ENCODE measurements at places on chromosomes 5 and 9.

DNA sequence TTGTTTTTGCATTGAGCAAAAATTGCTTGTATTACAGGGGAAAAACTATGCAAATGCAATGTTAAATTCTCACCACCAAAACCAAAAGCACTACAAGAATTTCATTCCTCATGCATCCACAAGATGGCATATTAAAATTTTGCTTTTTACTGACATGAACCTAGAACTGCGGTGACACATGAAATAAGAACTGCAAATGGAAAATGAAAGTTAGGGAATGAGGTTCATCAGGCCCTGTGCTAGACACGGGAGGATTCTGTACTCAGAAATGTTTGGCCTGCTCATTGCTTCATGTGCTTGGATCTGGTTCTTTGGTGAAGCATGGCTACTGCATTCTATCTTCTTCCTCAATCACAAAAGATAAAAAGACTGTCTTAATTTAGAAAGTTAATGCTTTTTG, 9.1 kb upstream of the RFK start:
- DNase-seq: peak; percentile 85

GRCh38 chr5:176658007-176658599, 10.8 kb downstream of the TSPAN17 start:
- peak; percentile 73 for DNase-seq

DNA sequence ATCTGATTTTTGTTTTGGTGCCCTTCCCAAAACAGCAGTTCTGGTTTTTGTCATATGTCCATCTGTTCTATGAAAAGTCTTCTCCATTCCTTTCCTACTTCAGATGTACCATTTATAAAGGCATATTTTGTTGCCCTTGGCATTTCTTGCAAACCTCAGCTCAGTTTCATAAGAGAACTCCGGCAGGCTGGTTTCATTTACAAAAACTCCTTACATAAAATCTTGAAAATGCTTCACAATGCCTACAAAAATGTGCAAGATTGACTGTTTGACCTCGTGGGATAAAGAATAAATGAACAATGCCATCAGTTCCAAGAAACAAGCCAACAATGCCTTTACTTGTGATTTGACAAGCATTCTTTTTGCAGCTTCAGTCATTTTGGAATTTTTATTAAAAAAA, 39.1 kb upstream of the CTNNAL1 start:
- no peak for DNase-seq

GRCh38 chr5:127602481-127602880, 46.4 kb upstream of the CTXN3 start:
- no peak for DNase-seq

DNA sequence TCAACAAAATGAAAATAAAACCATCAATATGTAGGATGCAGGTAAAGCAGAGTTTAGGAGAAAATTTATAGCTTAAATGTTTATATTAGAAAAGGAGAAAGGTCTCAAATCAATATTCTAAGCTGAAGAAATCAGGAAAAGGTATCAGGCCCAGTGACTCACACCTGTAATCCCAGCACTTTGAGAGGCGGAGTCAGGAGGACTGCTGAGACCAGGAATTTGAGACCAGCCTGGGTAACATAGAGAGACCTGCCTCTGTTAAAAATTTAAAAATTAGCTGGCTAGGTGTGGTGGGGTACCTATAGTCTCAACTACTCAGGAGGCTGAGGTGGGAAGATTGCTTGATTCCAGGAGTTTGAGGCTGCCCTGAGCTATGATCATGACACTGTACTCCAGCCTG, 32.2 kb downstream of the CCDC69 start:
- no peak for DNase-seq

GRCh38 chr9:134061019-134061687, 6.7 kb downstream of the BRD3 start:
- DNase-seq: no peak

DNA sequence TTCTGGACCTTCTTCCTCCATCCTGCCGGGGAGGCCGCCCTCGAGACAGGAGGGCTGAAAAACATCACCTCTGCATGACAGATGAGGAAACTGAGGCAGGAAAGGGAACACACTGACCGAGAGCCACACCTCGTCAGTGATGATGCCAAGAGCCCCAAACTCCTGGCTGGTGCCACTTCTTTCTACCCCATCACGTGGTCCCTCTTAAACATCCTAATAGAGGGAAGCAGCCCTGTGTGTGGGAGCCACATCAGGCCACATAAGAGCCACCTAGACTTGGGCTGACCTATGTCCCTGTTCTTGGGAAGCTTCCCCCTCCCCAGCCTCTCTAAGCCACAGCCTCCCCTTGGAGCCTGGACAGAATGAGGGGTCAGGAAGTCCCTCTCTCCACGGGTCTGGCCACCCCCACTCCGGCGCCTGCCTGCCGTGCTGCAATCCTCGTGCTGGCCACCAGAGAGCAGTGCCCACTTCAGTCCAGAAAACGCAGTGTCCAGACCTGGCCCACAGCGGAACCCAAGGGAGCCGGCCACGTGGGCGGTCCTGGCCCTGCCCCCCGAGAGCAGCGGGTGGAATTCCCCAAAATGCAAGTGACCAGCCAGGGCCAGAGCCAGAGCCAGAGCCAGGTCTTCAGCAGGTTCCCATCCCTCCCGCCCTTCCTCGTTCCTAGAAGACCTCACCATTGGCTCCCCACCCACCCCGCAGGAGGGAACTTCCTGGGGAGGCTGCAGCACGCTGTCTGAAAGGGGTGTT, 54.7 kb upstream of the SARDH start:
- peak; percentile 68 for DNase-seq

DNA sequence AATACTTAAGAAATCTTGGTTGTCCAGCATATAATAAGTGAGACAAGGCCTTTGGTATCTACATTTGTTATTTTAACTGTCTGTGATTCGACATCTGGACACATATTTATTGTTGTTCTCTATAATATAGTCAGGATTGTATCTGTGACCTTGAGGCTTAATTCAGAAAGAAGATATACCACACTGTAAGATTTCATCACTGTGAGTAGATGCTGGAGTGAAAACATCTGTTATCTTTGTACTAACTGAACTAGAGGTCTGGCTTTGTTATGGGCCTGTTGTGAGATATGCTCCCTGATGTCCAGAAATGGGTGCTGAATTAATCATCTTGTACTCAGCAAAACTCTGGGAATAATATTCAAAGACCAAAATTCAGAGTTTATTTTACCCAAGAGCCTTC, 148.5 kb downstream of the ISOC1 start:
- peak; percentile 94 for DNase-seq

GRCh38 chr9:136795000-136795348, 1.2 kb upstream of the CCDC183 start:
- DNase-seq: no peak

DNA sequence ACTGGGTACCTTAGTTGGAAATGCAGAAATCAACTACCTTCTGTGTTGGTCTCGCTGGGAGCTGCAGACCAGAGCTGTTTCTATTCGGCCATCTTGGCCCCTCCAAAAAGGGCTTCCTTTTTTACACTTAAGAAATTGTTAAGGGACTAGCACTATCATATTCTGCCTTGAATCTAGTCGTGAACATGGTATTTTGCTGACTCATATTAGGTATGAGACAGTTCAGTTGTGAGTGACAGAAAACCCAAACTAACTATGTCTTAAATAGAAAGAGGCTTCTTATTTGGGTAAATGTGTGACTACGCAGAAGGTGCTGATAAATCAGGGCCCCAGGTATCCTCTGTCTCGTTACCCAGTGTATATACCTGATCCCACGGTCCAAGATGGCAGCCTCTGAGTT, 298.2 kb downstream of the EDIL3 start:
- DNase-seq: peak; percentile 7

DNA sequence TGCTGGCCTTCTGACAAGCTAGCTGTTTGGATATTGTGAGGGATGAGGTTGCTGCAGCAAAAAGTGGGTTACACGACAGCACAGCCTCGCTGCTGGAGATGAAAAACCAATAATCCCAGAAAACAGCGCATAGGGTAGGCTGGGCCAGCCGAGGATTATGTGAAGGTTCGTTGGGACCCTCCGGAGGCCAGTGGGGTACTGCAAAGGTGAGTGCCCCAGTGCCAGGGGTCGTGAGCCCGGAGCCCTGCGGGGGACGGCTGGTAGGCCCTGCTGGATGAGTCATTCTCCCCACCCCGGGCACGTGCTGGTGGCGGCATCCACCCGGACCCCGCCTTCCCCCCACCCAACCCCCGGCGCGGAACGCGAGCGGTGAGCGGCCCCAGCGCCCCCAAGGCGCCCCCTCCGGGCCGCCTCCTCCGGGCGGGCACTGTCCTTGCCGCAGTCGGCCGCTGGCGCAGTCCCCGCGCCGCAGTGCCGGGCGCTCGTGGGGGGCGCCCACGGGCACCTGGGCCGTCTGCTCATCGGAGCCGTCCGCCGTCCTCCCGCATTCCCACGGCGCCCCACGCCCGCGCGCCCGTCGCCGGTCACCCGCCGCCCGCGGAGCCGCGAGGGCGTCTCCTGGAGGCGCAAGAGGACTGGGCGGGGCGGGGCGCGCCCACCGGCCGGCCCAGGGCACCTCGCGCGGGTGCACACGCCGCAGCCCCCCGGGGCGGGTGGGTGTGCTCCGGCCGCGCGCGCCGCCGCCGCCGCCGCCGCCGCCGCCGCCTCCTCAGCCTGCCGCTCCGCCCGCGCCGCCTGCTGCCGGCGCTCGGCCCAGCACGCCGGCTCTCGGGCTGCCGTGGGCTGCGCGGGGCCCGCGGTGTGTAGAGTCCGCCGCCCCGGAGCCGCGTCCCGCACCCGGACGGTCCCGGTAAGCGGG, at the start of gene PHF24:
Gene PHF24, plus strand, starts transcription at position 794 of the 919 bp plus-strand sequence. CDS start 13,014 bp downstream, outside the sequence.
- no peak for DNase-seq

DNA sequence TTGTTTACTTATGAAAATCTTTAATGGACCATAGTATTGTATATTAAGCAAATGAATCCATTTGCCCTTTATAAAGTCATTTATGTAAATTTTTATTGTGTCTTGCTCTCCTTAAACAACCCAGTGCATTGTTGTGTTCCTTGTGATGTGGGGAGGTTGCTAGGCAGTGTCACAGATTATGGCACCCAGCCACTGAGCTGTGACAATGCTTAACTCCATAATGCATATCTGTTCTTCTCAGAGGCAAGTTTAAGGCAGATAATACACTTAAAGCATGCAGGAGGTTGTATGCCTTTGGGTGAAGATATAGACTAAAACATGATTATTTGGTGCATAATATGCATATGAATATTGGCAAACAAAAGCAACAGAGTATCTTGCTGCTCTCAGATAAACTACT, 269.6 kb upstream of the RIOK2 start:
- DNase-seq: no peak

GRCh38 chr5:178483620-178484019, 106.6 kb downstream of the COL23A1 start:
- DNase-seq: no peak

GRCh38 chr5:83972236-83972635, 251.6 kb upstream of the HAPLN1 start:
- peak; percentile 12 for DNase-seq

DNA sequence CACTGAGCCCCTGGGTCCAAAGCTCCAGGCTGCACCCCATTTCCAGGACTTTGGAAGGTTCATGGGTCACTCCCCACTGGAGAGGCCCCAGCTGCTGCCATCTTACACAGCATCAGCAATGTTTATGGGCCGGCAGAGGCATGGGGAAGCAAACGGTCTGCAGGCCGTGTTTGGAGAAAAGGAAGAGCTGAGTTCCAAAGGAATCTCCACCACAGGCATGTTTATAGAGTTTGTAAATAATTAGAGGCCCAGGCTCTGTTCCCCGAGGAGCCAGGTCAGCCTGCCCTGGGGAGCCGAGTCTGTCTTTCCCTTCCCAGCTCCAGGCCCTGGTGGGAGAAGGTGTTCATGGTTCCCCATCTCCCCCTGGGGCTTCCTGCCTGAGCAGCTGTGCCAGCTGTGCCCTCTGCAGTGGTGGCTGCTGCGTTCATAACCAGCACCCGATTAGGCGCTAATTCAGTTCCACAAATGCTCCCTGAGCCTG, 64.8 kb downstream of the COL27A1 start:
- no peak for DNase-seq

- no peak for DNase-seq
Observed at GRCh38 chr5:73365990-73366667, 82.4 kb downstream of the FOXD1 start.

GRCh38 chr9:108062680-108063079, 573.1 kb upstream of the KLF4 start:
- no peak for DNase-seq

DNA sequence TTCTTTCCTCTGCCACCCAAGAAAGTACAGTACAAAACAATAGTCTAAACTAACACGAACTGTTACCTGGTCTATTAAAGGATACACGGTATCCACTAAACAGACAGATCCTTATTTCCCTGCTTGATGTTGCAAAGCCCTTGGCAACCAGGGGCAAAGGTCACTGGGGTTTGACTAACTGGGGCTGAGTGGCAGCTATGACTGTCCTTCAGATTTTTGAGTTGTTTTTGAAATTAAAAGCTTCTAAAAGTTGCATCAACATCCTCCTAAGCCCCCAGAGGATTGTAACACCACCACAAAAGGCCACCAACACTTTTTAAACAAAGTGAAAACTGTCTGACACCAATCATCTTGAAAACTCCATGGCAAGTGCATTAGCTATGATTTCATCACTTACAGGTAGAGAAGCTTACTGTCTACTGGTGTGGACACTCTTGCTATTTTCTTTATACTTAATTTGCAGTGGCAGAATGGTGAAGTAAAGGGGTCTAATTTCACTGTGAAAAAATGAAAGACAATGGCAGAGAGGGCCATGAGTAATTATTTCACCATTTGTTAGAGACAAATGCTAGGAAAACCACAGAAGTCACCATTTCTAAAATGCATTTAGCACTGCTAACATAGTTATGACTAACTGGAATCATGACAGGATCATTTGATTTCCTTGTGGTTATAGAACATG, 292.4 kb downstream of the EFNA5 start:
- peak; percentile 60 for DNase-seq

DNA sequence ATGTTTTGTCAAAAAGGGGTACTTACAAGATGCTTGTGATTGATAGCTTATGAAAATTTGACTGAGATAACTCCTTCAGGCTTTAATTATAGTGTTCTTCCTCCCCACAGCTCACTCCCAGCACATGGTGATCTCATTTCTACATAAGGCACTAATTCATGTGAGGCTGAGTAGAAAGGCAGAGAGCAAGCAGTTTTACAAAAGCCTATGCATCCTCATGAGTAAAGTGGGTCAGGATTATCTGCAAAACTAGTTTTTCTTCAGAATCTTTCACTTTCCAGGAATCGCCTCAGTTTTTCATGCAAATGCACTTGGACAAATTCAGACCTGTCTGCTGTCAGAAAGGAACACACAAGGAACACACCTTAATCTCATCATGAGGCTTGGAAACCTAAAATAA, 92.1 kb upstream of the FBN2 start:
- DNase-seq: no peak

All from HCEC 1CT (cell line).